ENCODE measurements at places on chromosomes 16 and 17.

DNA sequence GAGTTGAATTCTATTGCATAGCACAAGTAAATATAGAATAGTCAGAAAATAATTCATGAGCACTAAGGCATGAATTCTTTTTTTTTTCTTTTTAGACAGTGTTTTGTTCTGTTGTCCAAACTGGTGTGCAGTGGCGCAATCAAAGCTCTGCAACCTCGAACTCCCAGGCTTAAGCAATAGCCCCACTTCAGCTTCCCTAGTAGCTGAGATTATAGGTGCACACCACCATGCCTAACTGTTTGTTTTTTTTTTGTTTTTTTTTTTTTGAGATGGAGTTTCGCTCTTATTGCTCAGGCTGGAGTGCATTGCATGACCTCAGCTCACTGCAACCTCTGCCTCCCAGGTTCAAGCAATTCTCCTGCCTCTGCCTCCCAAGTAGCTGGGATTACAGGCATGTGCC, 16.6 kb downstream of the TUBD1 start:
- H3K27ac ChIP-seq = no peak overlapping the region
- no peak for DNase-seq
- H3K4me1 ChIP-seq = no peaks in the 10 kb centered on the region
- H3K4me3 ChIP-seq = no peak overlapping the region

DNA sequence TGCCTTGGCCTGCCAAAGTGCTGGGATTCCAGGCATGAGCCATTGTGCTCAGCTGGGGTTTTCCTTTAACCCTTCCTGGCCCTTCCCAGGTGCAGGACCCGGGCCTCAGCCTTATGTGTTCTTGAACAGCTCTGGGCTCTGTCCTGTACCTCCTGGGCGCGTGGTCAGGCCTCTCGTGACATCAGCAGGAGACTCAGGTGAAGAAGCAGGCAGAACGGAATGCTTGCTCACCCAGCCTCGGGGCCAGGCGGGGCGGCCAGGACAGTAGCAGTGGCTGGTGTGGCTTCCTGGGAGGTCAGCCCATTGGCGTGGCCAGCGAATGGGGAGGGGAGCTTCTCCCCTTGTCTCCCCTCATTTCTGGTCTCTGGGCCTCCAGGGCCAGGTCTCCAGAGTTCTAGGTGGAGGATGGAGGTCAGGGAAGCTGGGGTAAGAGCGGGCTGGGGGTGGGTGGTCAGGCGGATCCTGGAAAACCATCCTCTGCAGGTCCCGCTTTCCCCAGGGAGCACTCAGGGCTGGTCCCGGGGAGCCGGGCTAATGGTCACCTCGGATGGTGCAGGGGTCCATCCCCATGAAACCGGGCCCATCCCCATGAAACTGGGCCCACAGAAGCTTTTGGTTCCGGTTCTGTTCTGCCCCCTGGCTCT, 281.5 kb downstream of the SEC14L1 start:
- no peak for DNase-seq
- H3K27ac ChIP-seq = peak overlapping the region; percentile 84
- H3K4me3 ChIP-seq = peak overlapping the region; percentile 73
- peaks cover 31% of the 10 kb centered on the region for H3K4me1 ChIP-seq

GRCh38 chr16:23866621-23867020, 30.8 kb downstream of the PRKCB start:
- H3K4me3 ChIP-seq = no peak overlapping the region
- no peak overlapping the region for H3K27ac ChIP-seq
- H3K4me1 ChIP-seq = peaks cover 73% of the 10 kb centered on the region
- H3K27me3 ChIP-seq = no peaks in the 10 kb centered on the region

GRCh38 chr17:49748223-49748622, 15.7 kb downstream of the FAM117A start:
- DNase-seq = no peak
- peak overlapping the region; percentile 99 for H3K27ac ChIP-seq
- H3K4me1 ChIP-seq = peaks cover 63% of the 10 kb centered on the region
- no peaks in the 10 kb centered on the region for H3K27me3 ChIP-seq
- peaks cover 45% of the 10 kb centered on the region for H3K36me3 ChIP-seq

DNA sequence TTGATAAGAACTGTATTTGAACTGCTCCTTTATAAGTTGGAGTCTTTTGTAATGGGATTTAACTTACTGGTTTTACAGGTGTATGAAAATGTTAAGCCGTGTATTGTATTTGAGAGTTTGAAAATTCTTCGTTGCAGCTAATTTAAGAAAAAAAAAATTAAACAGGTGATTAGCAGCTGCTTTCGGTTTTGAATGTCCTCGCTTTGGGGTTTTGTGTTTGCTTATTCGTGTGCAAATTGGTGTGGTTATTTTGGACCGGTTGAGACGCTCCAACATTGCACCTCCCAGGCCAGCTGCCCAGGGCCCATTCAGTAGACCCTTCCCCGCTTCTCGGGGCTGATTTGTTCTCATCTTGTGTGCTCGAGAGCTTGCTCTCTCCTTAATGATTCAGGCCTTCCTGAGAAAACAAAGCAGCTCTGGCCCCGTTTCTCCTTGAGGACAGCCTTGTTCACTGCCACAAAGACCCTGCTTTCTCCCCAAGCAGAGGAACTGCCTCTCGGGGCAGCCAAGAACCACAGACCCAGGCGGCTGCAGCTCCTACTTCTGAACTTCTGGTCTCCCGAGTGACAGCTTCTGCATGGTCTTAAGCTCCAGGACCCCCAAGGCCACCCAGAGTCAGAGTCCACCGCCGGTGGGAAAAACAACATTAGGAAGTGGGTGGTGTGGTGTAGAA, 100.5 kb downstream of the MSI2 start:
- DNase-seq = no peak
- no peaks in the 10 kb centered on the region for H3K36me3 ChIP-seq
- peaks cover 65% of the 10 kb centered on the region for H3K4me1 ChIP-seq
- H3K4me3 ChIP-seq = peak overlapping the region; percentile 49
- H3K27ac ChIP-seq = peak overlapping the region; percentile 11

DNA sequence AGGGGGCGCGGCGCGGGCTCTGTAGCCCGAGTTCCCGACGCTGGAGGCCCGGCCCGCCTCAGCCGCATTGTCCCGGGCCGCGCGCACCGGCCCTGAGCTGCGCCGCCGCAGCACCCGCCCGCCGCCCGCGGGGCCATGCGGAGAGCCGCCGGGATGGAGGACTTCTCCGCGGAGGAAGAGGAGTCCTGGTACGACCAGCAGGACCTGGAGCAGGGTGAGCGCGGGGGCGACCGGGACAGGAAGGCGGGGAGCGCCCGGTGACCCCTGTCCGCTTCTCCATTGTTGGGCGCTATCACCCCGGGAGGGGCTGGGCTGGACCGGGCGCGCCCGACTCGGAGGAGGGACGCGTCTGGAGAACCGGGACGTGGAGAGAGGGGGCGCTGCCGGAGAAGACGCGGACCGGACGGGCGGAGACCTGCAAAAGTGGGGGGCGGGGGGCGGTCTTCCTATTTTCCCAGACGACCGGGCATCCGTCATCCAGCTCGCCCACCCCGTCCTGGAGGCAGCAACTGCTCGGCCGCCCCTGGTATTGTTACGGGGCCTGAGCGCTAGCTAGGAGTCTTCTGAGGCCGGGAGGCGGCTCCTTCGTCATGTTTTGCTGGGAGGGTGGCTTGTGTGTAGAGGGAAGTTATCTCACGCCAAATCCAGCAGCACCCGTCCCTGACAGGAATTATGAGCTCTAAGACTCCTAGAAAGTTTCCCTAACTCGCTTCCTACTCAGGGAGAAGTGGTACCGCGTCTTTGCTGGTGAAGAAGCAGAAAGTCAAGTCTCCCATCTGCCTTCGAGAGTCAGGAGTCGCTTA, 678 bp downstream of the CDR2L start:
- DNase-seq = no peak
- peaks cover 8% of the 10 kb centered on the region for H3K27me3 ChIP-seq
- no peak overlapping the region for H3K27ac ChIP-seq
- no peaks in the 10 kb centered on the region for H3K36me3 ChIP-seq
- H3K4me1 ChIP-seq = peaks cover 5% of the 10 kb centered on the region

- H3K4me3 ChIP-seq = no peak overlapping the region
- no peak for DNase-seq
- no peaks in the 10 kb centered on the region for H3K4me1 ChIP-seq
- no peaks in the 10 kb centered on the region for H3K27me3 ChIP-seq
- H3K36me3 ChIP-seq = peaks cover 17% of the 10 kb centered on the region
Observed at GRCh38 chr17:83032781-83033180, 46.6 kb upstream of the METRNL start.

GRCh38 chr16:23640615-23640930, 537 bp downstream of the PALB2 start:
- peaks cover 23% of the 10 kb centered on the region for H3K4me1 ChIP-seq
- H3K4me3 ChIP-seq = peak overlapping the region; percentile 96
- DNase-seq = no peak
- H3K27ac ChIP-seq = peak overlapping the region; percentile 98
- peaks cover 49% of the 10 kb centered on the region for H3K36me3 ChIP-seq
- H3K27me3 ChIP-seq = no peaks in the 10 kb centered on the region

DNA sequence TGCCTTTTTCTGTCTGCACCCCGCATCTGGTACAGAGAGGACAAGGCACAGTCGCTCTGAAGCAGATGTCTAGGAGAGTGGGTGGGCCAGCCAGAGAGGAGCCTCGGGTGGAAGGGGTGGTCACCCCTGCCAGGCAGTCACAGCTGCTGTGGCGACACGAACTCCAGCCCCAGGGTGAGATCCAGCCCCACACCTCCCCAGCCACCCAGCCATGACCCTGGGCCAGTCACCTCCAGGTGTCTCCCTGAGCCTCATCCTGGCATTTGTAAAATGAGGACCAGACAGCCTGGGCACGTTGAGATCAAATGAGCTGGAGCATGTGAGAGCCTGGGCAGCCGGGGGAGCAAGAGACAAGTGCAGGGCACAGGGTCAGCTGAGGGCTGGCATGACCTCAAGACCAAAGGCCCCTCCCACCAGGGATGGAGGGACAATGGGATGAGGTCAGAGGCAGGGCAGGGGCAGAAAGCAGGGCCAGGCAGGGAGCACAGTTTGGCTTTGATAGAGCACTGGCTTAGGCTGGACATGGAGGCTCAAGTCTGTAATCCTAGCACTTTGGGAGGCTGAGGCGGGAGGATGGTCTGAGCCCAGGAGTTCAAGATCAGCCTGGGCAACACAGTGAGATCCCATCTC, 7.7 kb downstream of the ADAM11 start:
- H3K4me1 ChIP-seq = no peaks in the 10 kb centered on the region
- DNase-seq = no peak
- peaks cover 4% of the 10 kb centered on the region for H3K36me3 ChIP-seq
- H3K4me3 ChIP-seq = no peak overlapping the region

- no peak overlapping the region for H3K4me3 ChIP-seq
- H3K36me3 ChIP-seq = peaks cover 3% of the 10 kb centered on the region
- no peak for DNase-seq
- H3K4me1 ChIP-seq = peaks cover 21% of the 10 kb centered on the region
- no peak overlapping the region for H3K27ac ChIP-seq
Observed at GRCh38 chr17:82989881-82990280, 89.5 kb upstream of the METRNL start.

GRCh38 chr16:88382491-88383400, at the start of gene ZNF469:
ZNF469 (plus strand) TSS chr16:88382959; CDS start chr16:88427471, 44,512 bp downstream.
- peaks cover 35% of the 10 kb centered on the region for H3K27me3 ChIP-seq
- no peaks in the 10 kb centered on the region for H3K36me3 ChIP-seq
- no peak within 1 kb of the TSS for H3K27ac ChIP-seq
- peak within 1 kb of the TSS; percentile 49 for H3K4me3 ChIP-seq

DNA sequence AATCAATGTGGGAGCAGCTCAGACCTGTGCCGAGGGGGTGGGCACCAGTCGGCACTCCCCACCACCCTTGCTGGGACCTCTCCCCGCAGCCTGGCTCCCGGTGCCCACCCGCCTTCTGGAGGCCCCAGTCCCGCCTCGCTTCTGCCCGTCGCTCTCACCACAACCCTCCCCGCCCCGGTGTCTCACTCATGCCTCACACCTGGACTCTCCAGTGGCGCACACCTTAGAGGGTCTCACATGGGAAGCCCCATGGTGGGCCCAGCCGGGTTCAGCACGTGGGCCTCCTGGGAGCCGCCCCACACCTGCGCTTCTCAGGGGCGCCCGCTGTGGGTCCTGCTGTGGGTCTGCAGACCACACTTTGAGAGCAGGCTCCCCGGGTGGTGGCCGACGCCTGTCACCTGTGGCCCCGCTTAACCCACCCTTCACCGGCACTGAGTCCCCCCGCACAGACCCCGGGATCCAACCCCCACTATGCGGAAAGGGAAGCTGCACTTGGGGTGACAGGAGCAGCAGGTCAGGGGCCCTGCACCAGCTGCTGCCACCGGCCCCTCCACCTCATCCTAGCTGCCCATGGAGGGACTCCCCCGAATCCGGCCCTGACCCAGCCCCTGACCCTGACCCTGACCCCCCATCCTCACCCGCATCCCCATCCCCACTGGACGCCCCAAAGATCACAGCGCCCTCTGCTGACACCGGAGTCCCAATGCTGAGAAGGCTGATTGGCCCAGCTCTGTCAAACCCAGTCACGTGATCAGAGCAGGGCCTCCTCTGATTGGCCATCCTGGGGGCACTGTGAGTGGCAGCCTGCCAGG, 27.4 kb upstream of the SLC38A10 start:
- H3K36me3 ChIP-seq = peaks cover 3% of the 10 kb centered on the region
- no peak overlapping the region for H3K27ac ChIP-seq
- H3K27me3 ChIP-seq = peaks cover 4% of the 10 kb centered on the region
- H3K4me1 ChIP-seq = no peaks in the 10 kb centered on the region

GRCh38 chr17:63774969-63775265, 947 bp downstream of the DDX42 start:
- peaks cover 30% of the 10 kb centered on the region for H3K36me3 ChIP-seq
- H3K4me1 ChIP-seq = peaks cover 37% of the 10 kb centered on the region
- H3K27ac ChIP-seq = peak overlapping the region; percentile 95

DNA sequence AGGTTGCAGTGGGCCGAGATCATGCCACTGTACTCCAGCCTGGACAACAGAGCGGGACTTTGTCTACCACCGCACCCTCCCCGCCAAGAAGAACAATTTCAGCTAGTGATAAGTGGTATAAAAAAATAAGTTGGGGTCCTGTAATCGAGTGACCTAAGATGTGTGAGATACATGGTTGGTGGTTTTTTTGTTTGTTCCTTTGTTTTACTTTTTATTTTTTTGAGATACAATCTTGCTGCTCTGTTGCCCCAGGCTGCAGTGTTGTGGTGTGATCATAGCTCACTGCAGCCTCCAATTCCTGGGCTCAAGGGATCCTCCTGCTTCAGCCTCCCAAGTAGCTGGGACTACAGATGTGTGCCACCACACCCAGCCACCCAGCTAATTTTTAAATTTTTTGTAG, 58.7 kb downstream of the PITPNC1 start:
- peak overlapping the region; percentile 35 for H3K4me3 ChIP-seq
- H3K27ac ChIP-seq = peak overlapping the region; percentile 99
- H3K36me3 ChIP-seq = peaks cover 38% of the 10 kb centered on the region
- no peaks in the 10 kb centered on the region for H3K27me3 ChIP-seq

DNA sequence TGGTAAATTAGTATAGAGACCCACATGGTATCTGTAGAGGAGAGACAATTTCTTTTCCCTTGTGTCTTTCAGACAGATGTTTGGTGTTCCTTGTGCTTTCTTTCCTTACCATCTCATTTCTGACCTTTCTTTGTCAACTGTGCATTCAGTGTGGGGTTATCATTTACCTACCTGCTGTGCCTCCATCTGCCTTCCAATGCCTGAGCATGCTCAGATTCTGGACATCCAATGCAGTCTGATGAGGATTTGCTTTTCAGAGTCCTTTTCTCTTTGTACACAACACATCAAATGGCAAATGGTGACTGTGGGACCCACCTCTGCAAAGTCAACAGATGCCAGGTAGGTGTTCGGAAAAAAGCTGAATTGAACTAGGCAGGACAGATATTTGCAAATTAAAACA, 364.8 kb downstream of the CA10 start:
- no peak overlapping the region for H3K4me3 ChIP-seq
- no peak overlapping the region for H3K27ac ChIP-seq
- no peak for DNase-seq

GRCh38 chr17:76485569-76485968, 15.7 kb downstream of the RHBDF2 start:
- no peaks in the 10 kb centered on the region for H3K27me3 ChIP-seq
- H3K27ac ChIP-seq = peak overlapping the region; percentile 77
- H3K36me3 ChIP-seq = peaks cover 25% of the 10 kb centered on the region
- H3K4me3 ChIP-seq = no peak overlapping the region
- peaks cover 21% of the 10 kb centered on the region for H3K4me1 ChIP-seq
- no peak for DNase-seq

GRCh38 chr17:65099941-65100315, 37.2 kb upstream of the RGS9 start:
- no peaks in the 10 kb centered on the region for H3K27me3 ChIP-seq
- peak overlapping the region; percentile 84 for H3K4me3 ChIP-seq
- peak; percentile 41 for DNase-seq
